Left colon (tissue), 2 donors: ENCODE measurements at places on chromosomes 7 and 10.

- no peak for DNase-seq
Measured at GRCh38 chr10:19730907-19731217, 85.4 kb upstream of the PLXDC2 start.

GRCh38 chr7:155377838-155378579 is 79.9 kb upstream of the EN2 start:
- DNase-seq = no peak

DNA sequence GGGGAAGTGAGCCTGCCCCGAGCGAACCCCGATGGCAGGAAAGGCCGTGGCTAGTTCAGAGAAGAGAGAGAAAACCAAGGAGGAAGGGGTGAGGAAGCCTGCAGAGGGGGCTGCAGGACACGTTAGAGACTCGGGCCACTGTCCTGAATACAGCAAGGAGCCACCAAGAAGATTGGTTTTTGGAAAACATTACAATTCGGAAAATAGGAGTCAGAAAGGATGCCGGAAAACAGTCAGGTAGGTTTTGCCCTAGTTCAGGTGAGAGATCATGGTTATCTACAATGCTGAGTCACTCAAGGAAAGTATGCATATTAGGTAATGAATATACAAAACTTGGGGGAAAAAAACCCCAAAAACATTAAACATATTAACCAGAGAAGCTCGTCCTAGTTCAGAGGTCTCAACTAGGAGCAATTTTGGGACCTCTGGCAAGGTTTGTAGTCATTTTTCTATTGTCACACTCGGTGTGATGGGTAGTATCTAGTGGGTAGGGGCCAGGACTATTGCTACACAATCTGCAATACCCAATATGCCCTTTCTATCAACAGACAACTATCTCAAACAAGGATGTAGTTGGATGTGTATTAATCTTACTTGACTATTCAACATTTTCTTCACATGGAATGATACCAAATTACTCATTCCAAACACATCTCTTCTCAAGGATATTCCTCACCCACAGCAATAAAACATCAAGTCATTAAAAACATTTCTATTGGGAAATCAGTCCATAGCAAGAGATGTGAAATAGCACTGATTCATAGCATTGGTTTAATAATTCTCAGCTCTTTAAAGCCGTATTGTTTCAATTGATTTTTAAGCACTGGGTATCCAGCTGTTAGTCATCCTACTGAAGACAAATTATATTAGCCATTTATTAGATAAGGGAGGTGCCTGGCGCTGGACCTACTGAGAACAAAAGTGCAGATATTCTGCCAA is 74.4 kb upstream of the RSU1 start:
- peak; percentile 31 for DNase-seq

DNA sequence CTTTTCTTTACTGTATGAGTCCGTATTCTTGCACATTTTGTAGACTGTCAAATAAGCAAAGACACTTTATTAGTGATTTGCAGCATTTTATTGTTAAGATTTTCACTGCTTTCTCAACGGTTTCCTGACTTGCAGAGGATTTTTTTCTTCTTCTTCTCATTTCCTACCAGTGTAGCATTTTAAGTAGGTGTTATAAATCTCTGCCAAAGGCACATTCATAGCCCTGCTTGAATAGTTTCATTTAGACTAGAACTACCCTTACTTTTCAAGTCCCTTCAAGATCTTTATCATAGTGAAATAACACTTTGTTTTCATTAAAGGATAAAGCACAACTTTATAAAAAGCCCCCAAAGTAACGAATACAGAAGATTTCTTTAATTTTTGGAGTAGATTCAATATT is 271.4 kb downstream of the TSPAN12 start:
- DNase-seq = no peak

- DNase-seq = no peak
Measured at GRCh38 chr10:89037096-89037495, 46.5 kb downstream of the FAS start.

DNA sequence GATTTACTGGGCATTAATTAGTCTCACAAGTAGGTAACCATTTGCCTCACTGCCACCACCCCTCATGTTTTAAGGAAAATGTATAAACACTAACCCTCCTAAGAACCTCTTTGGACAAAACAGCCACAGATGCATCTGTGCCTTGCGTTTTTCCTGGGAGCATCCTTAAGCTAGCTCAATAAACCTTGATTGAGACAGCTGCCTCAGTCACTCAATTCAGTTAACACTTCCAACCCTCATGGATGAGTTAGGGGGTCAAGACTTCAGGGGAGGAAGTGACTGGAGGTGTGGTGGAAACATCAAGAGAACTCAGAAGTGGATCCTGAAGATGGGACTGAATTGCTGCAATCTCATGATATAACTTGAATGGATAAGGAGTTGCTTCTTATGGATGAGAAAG is 31.5 kb downstream of the CUL2 start:
- no peak for DNase-seq

GRCh38 chr10:5488272-5489161 is 10.9 kb downstream of the CALML5 start:
- peak; percentile 80 for DNase-seq

DNA sequence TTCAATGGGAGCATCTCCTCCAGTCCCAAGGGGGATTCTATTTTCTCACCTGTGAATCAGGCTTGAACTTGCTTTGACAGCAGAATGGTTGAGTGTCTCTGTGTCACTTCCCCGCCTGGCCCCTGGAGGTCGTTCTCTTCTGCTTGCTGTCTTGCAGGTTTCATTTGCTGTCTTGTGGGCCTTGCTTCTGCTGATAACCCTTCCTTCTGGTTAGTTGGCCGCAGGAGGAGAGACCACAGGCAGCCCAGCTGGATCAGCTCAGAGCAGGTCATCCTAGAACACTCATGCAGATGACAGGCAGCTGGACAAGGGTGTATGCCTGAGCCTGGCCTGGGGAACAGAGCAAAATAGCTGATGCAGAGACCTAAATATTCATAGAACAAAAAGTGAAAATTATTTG is 344.2 kb upstream of the ADARB2 start:
- no peak for DNase-seq

- DNase-seq = no peak
Measured at GRCh38 chr10:112917681-112918080, 32.4 kb upstream of the TCF7L2 start.

DNA sequence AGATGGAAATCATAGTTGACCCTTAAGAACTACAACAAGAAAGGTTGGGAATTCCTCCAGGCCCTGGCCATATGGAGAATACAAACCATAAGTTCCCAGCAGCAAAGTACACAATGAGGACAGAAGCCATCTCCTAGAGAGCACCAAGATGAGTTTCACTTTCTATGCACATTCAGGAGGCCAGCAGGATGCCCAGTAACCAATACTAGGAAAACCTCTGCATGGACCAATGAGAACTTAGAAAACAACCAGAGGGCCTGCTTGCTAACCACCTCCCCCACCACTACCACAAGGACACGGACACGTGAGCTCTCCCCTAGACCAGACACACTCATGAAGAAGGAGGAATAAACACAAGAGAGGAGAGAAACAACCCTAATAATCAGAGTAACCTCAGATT is 56.3 kb downstream of the IFIT5 start:
- DNase-seq = no peak

DNA sequence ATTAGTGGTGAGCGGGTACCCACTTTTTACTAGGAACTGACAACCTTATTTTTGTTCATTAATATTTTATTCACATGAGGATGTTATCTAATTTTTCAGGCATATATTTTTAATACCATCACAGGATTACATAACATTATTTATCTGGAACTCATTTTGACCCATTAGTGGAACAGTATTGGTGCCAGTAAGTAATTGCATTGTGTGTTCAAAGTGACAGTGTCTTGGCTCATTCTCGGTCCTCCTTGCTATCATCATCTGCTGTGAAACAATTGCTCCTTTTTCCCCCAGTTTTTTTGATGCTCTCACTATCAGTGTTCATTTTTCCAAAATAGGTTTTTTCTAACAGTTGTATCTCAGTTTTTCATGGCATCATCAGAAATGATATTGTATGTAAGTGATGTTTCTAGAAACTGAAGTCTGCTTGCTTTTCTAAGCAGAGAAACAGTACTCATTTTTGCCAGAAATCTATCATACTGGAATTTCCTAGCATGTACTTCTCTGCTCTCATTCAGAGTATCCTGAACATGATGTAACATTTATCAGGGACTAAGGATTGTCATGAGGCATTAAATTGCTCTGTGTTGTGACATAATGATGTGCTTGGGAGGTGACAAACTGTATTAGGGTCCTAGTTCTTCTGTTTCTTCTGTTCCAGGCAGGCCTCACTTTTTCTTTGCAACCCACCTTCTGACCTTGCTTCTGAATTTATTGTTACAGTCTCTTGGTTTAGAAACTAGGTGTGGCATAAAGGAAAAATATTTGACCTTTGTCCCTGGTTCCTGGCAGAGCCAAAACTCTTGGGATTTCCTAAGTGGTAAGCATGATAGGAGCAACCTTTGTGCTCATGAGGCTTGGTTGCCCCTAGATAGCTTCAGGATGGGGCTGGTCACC is 4.2 kb downstream of the NUB1 start:
- DNase-seq = no peak

DNA sequence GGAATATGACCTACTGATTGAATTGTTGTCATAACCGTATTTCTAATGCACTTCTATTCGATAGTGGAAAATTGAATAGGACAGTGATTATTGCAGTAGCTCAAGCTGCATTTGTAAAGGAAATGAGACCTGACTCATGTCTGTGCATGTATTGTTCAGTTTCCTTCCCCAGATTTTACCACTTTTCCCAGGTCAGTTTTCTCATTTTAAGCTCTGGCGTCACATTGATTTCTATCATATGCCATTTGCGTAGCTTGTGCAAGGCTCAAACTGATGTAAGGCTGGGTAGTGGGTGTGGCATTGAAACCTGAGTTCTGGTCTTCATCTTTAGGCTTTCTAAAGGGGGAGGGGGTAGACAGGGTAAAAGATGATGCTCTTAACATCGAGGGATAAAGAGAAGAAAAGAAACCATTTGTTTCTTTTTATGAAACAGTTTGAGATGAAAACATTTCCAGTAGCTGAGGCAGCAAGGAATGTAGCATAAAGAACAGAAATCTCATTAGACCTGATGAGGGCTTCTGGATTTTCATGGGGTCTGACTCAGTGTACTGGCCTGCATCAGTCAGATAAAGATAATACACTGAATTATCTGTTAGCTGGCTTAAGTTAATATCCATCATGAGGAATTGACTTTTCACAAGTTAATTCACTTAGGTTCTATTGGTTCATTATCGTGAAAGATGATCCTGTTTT is 182.3 kb upstream of the CDCA7L start:
- DNase-seq = no peak

- no peak for DNase-seq
Measured at GRCh38 chr7:159296093-159296681, 151.5 kb upstream of the VIPR2 start.

DNA sequence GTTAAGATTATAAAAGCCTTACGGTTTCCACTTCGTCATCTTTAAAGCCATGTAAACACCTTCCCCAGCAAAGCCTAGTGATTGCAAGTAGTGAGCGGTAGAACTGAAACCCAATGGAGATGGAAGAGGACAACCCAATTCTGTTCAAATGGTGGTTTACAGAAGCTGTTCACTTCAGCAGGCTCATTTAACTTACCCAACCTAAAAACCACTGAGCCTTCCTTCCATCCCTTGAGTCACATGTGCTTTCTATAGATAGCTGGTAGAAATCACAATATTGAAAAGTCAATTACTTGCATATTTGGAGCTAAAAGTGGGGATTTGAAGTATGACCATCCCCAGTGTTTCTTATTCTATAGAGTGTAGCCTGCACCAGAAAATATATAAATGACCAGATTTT is 667.7 kb downstream of the SUGCT start:
- no peak for DNase-seq

- no peak for DNase-seq
Measured at GRCh38 chr7:137591421-137591837, 247.9 kb upstream of the PTN start.

DNA sequence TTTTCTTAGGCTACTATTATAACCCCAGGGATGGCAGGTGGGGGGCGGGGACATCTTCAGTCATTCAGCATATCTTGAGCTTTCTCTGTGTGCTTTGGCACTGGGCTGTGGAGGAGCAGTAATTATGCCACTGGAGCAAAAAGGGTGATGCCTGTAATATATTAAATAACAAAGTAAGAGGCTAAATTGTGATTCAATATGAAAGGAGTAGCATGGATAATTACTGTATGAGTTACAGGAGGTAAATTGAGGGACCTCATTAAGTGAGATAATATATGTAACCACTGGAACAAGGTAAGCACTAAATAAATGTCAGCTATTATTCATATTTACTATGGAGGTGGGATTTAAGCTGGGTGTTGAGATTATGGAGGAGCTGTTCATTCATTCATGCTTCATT is 3.3 kb upstream of the STN1 start:
- no peak for DNase-seq

DNA sequence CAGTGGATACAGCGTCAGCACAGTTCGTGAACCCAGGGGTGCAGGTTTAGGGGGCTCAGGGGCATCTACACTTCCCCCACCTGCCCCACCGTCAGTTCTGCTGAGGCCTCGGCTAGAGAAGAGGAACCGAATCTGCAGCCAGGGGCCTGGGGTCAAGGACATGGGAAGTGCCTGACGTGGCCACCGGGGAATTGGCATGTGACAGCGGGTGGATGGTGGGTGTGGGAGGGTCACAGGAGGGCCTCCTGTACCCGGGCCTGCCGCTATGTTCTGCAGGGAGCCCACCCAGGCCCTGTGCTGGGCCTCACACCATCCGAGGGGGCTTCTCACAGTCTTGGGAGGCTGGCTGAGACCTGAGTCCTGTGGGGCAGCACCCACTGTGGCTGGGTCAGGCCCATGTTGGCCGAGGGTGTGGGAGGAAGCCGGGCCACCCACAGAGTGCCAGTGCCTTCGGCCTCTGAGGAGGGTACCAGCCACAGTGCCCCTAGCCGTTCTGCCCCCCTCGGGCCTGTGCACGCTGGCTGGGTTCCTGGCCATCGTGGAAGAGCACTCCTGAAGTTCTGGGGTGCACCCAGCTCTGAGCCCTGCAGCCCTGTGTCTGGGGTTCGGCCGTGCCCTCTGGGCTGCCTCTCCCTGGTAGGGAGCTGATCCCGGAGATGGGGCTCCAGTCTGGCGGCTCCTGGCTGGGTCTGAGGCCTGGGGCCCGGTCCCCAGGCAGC is 5.9 kb downstream of the TTYH3 start:
- peak; percentile 69 for DNase-seq

GRCh38 chr10:96834120-96834519 is 2.0 kb downstream of the LCOR start:
- DNase-seq = no peak
